Heart left ventricle (tissue), 16 donors: ENCODE measurements at places on chromosomes 7 and 10. TPM values are rescaled to one million over a fixed set of nuclear protein-coding genes. Genes with fewer than 3 reads are reported as not detected.

- no peak for DNase-seq
These were observed 56.8 kb downstream of the SDHAF3 start for GRCh38 chr7:97174303-97174702.

DNA sequence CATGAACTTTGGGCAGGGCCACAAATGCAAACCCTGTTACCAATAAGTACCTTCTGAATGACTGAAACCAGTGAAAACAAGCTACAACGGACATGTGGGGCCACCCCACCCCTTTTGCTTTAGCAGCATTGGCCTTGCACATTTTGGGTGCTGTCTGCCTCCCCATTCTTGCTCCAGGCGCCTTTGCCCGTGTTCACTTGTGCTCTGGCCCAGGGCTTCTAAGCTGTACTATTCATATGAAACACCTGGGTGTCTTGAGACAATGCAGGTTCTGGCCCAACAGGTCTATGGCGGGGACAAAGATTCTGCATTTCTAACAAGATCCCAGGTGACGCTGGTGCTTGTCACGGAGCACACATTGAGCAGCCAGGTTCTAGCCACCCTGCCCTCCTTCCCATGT lies 96.5 kb upstream of the SDK1 start:
- peak; percentile 2 for DNase-seq

- no peak for DNase-seq
These were observed 30.1 kb downstream of the DENND2A start for GRCh38 chr7:140610204-140611165.

DNA sequence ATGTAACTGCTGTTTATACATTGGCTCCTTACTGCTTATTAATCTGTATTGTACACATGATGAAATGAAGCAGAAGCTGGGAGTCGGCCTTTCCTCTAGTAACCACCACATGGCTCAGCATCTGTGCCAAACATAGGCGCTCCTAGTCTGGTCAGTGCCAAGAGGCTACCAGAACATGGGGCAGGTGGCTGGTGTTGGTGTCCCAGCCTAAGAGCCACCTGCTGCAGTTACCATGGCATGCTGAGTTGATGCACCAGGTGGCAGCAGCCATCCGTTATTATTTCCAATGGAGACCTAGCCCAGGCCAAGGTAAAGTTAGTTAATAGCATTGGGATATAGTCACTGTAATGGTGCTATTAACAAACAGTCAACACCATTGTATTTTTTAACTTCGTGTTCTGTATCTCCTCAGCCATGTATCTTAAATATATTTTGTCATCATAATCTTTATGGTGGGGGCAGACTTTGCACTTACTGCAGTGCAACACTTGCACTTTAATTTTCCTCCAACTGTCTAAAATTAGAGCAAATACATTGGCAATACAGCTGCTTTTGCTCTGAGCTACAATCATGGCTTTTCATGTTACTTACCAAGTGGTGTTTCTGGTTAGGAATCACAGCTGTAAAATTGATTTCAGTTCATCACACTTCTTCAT lies 33.1 kb downstream of the HBP1 start:
- DNase-seq: peak; percentile 75

- no peak for DNase-seq
These were observed 2.6 kb downstream of the TMEM243 start for GRCh38 chr7:87216701-87217508.

DNA sequence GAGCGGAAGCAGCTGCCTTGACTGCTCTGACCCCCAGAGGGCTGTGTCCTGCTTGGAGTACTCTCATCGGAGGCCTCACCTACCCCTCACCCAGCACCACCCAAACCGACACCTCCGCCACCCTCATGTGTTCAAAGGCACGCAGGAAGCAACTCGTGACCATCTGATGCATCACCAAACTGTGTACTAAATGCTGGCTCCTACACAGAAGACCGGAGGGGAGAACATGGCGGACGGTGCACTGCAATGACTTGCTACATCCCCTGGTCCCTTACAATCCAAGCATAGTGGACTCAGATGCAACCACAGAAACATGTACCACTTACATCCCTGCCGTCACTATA lies 3.4 kb downstream of the PDAP1 start:
- DNase-seq: no peak

TUBAL3 gene
- 0.61 TPM for total RNA-seq

SLC18A3 gene
- not detected for total RNA-seq

NCAPG2 gene
- 3.5 TPM for total RNA-seq

PRSS1 gene
- not detected for total RNA-seq

CUZD1 gene
- 0.25 TPM for total RNA-seq

ACBD7 gene
- not detected for total RNA-seq
